ENCODE measurements at places on chromosomes 6 and 20. TPM values are rescaled to one million over a fixed set of nuclear protein-coding genes. Genes with fewer than 3 reads are reported as not detected.

DNA sequence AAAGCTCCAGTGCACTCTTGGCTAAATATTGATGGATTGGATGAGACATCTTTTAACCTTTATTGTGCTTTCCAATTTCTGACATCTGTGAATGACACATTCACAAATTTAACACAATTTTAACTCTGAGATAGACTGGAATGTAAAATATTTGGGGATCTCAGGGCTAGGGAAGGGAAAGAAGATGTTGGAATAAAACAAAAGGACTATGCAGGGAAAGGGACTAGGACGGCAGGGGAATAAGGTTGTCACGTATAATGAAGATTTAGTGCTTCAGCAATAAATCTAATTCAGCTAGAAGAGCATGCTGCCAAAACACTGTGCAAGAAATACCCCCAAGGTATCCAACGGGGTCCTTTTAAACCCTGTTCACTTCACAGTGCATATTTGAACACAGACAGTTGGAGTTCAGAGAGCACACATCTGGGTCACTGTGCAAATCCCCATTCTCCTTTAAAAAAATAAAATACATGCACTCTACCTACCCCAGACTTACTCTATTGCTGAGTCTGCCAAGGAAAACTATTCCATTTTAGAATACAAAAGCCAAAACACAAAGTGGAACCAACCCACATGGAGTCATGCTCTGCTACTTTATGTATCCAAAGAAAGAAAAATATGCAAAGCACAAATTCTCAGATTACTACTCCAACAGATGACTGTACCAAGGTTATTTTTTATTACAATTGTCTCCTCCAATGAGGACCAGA is 151.0 kb upstream of the RSPO3 start:
- ATAC-seq: no peak

DNA sequence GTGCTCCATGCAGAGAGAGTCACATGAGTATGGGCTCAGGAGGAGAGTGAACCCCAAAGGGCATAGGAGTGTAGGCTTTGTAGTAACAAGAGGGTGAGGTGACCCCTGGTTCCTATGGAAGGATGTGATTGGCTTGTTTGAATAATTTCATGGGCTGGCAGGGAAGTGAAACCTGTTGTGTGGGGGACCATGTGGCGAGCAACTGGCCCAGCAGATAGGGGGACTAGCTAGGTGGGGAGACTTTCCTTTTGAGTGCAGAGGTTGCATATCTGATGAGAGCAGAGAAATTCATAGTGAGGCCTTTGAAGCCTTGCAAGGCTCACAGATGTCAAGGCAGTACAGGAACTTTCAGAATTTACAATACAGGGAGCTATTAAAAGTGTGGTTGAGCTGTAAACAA is 247.9 kb upstream of the SLC35B3 start:
- ATAC-seq: no peak

- no peak for ATAC-seq
Measured at GRCh38 chr20:45701104-45701503, 734 bp upstream of the WFDC13 start.

GRCh38 chr6:110378552-110378951 is 20.4 kb upstream of the METTL24 start:
- ATAC-seq: no peak

DNA sequence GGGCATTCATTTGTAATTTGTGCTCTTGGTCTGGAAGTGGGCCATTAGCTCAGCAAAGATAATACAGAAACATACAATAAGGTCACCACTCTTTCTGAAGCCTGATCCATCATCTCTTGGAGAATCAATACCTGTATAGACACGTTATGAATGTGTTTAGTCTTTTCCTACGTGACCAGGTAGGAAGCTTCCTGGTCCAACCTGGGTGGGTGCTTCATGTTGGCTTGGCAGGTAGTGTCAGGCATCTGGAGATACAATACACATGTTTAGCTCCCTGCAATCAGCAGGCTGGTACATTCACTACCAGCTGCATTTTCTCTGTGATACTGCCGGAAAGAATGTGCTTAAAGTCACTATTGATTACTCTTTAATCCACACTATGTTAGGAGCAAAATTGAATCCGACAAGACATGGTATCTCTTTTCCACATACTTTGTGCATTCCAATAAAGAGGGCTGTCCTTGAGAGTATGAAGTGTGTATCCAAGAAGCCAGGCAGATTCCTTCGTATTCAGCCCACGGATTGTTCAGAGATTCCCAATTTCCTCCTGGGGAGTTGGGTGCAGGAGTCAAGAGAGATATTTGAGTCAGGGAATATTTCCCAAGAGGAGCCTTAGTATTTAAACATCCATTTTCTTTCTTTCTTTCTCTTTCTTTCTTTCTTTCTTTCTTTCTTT is 49.9 kb upstream of the RANBP9 start:
- ATAC-seq: peak; percentile 72

GRCh38 chr20:58099291-58099935 is 129.0 kb downstream of the ANKRD60 start:
- ATAC-seq: no peak

DXO gene
- 10.6 TPM for total RNA-seq

DNA sequence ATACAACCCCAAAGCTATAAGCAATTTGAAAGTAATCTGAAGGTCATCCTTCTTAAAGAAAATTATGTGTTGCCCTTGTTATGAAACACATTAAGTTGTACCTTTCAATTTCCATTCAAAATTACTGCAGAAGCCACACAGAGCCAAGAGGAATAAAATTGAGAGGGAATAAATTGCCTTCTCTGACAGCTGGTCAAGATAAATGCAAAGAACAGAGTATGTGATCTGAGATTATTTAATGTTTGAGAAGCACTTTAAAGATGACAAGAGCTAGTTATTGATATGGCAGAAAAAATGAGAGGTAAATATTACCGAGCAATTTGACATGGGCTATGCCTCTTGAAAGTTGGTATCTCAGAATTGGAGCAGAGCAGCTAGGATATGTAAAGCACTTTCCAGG is 61.6 kb downstream of the TRDN start:
- no peak for ATAC-seq

- no peak for ATAC-seq
Measured at GRCh38 chr6:90372885-90373284, 76.2 kb upstream of the BACH2 start.

RCAN2 gene
- total RNA-seq: 1.00 TPM

- peak; percentile 79 for ATAC-seq
Measured at GRCh38 chr20:62702895-62703852, 5.5 kb upstream of the NTSR1 start.

LRFN2 gene
- total RNA-seq: 0.32 TPM

DNA sequence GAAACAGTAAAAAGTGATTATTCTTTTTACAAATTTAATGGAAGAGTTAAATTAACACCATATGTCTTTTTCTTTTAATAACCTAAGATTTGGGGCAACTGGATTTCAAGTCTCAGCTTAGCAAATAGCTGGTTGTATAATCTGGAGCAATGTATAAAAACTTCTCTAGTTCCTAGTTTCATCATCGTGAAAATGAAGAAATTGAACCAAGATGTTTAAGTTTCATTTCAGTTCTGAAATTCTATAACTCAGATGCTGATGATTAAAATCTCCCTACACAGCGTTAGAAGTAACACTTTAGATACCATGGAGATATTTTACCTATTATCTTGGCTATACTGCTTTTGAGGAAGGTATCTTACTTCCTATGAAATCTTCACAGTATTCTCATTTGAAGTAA is 252.0 kb downstream of the KIF16B start:
- ATAC-seq: no peak

DNA sequence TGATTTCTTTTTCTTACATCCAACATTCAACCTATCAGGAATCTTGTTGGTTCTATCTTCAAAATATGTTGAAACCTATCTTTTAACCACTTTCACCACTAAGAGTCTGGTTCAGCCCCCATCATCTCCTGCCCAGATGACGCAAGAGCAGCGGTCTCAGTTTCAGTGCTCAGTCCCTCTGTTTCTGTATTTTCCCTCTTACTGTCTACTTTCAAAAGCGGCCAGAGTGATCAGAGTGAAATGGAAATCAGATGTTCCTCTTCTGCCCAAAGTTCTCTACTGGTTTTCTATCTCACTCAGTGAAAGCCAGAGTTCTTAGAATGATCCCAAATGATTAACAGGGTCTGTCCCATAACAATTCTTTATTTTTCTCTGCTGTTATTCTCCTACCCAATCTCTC is 147.9 kb upstream of the PDE7B start:
- no peak for ATAC-seq

SNAI1 gene
- 0.36 TPM for total RNA-seq

GRCh38 chr6:132817554-132818403 is 3.4 kb downstream of the RPS12 start:
- ATAC-seq: no peak

GRCh38 chr6:25330796-25331685 is 51.9 kb downstream of the CARMIL1 start:
- peak; percentile 39 for ATAC-seq

DNA sequence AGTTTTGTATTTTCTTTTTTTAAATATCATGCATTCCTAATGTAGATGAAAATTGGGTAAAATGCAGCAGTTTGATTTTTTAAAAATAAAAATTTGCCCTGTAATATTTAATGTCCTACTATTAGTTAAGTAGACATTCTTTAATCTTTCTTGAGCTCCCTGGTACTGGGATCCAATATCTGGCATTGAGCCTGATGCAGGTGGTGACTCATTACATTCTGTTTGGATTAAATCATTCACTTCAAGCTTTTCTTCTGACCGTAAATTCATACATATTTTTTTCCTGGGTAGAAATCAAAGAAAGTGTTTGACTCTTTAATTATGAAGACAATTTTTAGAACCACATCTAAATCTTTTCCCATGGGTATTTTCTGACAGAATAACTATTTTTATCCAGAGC is 768.8 kb upstream of the SLC35B3 start:
- peak; percentile 69 for ATAC-seq

DNA sequence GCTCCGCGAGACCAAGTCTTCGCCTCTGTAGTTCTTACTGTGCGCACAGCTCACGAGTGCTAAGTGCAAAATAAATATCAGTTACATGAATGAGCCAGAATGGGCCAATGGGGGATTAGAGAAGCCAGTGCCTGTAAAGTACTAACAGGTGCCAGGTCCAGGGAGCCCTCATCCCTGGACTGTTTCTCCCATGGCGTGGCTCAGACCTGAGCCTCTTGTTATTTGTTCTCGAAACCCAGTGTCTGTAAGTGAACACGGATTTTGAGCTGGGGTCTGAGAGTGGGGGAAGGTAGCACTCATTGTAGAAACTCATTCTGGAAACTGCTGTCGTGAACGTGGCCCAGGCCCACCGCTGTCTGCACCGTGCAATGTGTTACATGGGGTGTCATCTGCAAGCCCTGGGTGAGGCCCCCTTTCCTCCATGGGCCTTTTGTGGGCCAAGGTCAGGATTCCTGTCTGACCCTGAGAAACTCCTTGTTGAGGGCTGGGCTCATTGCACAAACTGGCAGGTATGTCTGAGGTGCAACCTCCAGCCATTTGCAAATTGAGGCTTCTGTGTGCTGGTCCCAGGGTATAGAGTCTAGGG is 154.7 kb downstream of the SYCP2 start:
- ATAC-seq: no peak

DNA sequence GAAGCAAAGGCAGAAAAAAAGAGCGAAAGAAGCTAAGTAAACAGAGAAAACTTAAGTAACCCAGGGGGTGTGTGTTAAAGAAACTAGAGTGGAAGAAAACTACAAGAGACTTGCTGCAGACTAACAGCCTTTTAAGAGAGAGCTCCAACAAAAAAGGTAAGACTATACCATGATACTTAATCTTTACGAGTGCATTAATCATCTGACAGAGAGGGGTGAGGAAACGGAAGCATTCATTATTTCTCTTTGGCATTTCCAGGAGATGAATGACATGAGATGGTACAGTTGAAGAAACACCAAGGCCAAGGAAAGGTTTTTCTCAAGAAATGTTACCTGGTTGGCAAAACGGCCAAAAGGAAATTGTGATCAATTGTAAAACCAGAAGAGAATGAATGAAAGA is 906.8 kb downstream of the QKI start:
- ATAC-seq: no peak

DNA sequence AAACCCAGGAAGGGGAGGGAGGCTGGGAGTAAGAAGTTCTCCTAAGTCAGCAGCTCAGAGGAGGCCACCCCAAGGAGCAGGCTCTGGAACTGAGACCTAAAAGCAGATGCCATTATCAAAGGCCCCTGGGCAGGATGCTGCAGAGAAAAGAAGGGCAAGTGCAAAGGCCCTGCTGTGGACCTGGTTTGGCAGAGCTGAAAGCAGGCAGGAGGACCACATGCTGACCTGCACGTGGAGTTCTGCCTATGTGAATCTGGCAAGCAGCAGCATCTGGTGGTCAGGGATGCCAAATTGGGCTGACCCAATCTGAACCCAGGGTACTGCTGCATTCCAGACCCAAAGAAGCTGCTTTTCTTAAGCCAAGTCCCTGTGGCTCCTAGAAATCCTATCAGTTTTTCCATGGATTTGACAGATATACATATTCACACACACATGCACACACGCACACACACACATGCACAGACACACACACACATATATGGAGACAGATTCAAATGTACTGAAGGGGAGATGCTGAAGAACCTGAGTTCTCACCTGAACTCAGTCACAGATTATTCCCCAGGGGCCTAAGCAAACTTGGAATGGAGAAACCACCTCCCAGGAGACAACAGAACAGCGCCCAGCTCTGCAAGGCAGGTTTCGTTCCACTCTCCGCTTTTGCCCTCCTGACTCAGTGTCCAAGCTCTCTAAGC is 119.9 kb downstream of the FOXA2 start:
- no peak for ATAC-seq

GRCh38 chr6:63319939-63320338 is at the start of gene LGSN:
Gene LGSN, minus strand, starts transcription at chr6:63319983. Its CDS starts 40 bp downstream, at chr6:63319943.
- no peak for ATAC-seq

BHLHE23 gene
- total RNA-seq: not detected

LY6G6C gene
- total RNA-seq: 10.8 TPM

GRCh38 chr6:92967362-92967761 is 452.0 kb downstream of the EPHA7 start:
- no peak for ATAC-seq

- no peak for ATAC-seq
Measured at GRCh38 chr6:124443541-124443940, 518.7 kb upstream of the RNF217 start.

DNA sequence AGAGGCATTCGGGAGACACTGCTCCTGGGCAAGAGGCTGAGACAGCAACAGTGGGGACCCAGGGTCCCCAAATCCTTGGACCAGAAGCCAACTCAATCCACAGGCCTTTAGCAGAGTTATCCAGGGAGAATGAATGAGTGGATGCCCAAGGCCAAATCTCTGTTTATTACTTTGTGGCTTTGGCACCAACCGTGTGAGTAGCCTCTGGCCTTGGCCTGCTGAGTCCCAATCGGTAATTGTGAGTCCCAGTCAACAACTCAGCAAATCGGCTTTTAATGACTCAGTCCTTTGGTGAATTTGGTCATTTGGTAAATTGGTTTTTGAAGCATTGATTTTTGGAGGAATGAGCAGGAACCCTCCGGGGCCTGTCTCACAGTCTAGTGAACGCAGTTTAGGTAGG is 29.1 kb upstream of the ECI2 start:
- no peak for ATAC-seq

Data from esophagus mucosa (tissue), 1 donor.